ENCODE measurements at places on chromosomes 5 and 9.

DNA sequence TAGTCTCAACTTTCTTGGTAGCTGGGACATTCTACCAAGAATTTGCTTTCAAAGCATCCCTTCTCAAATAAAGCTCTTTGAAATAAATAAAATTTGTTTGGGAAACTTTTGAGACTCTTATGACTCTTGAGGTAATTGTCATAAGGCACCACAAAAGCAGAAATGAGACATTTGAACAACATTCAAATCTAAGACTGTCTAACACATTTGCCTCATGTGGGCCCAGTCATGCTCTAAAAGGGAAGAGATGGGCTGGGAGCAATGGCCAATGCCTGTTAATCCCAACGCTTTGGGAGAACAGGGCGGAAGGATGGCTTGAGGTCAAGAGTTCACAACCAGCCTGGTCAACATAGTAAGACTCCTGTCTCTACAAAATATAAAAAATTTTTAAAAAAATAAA is 26.4 kb downstream of the SLC31A2 start:
- DNase-seq = no peak

- DNase-seq = no peak
Measured at GRCh38 chr5:478369-478981, 35.5 kb downstream of the EXOC3 start.

GRCh38 chr9:135492886-135493669 is 7.4 kb upstream of the MRPS2 start:
- no peak for DNase-seq

- no peak for DNase-seq
Measured at GRCh38 chr5:95838556-95838955, 16.0 kb upstream of the GLRX start.

GRCh38 chr5:31182136-31182535 is 11.3 kb upstream of the CDH6 start:
- no peak for DNase-seq

- DNase-seq = no peak
Measured at GRCh38 chr5:103561685-103562452, 720 bp downstream of the NUDT12 start.

- DNase-seq = no peak
Measured at GRCh38 chr9:98886691-98887229, 56.9 kb upstream of the COL15A1 start.

GRCh38 chr9:136700959-136701667 is 11.3 kb upstream of the DIPK1B start:
- no peak for DNase-seq

- DNase-seq = no peak
Measured at GRCh38 chr5:169268019-169268418, 32.9 kb downstream of the SLIT3 start.

- DNase-seq = no peak
Measured at GRCh38 chr5:168059131-168059530, 232.3 kb upstream of the WWC1 start.

- no peak for DNase-seq
Measured at GRCh38 chr9:135561391-135562234, at the start of gene PAEP. Gene PAEP (plus strand): TSS chr9:135561756.

DNA sequence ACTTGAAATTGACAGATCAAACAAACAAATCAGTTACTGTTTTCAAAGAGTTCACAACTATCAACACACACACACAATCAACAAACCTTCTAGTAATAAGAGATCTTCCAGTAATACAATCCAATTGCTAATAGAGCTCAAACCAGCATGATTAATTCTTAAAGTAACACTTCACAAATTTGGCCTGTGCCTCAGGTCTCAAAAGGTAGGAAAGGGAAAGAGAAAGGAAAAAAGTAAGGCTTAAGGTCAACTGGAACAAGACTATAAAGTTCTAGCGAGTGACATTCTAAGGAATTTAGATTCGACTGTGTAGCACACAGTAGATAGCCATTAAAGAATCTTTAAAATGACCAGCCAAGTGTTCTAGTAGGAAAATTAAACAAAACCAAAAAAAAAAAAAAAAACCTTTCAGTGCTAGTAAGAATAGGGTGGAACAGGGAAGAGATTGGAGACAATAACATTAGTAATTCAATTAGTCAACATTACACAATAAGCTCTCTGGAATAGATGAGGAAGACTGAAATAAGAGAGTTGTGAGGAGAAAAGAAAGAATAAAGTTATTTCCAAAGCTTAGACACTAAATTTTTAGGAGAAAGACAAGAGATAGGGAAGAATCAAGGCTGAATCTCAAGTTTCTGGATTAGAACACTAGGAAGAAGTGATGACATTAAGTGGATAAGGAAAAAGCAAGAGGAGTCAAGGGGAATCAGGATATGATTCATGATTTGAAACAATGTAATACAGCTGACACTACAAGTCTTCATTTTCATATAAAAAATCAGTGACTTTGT is 86.1 kb downstream of the FBXL17 start:
- no peak for DNase-seq

DNA sequence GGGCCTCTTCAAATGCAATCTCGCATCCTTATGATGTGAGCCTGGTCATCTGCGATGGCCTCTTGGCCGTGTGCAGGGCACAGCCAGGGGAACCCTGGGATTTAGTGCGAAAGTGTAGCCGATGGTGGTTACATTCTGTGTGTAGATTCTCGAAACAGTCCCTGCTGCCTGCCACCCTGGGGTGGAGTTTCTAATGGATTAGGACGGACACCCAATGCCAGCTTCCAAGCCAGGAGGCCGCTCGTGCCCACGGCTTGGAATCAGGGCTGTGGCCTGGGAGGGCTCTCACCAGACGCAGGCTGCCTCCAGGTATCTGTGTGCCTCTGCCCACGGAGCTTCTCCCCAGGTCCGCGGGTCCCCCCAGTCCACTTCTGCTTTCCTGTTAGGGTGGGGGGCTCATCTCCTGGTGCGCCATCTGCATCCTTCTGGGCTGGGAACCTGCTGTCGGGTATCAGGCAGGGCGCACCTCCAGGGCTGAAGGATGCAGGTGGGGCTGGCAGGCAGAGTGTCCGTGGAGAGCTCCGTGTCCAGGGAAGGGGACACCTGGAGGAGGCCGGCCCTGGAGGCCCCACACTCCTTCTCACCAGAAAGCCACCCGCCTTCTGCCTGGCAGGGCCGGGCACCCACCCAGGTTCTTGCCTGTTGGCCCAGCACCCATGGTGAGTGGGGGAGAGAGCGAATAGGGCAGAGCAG is 3.4 kb upstream of the SLC12A7 start:
- no peak for DNase-seq

DNA sequence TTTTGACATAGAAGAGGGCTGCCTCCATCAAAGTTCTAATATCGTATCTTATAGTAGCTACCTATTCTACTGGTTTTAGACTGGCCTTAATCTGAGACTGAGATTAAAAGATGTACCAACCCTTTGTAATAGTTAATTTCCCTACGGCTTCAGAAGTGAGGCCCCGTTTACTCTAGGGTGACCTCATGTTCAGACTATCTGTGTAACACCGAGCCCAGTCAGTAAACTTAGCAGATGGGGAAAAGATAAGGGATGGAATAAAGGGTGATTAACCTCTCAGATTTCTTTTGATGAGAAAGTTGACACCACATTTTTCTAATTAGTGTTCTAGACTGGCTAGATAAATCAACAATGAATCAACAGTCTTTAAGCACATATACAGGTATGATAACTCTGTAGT is 283.1 kb downstream of the KCTD16 start:
- no peak for DNase-seq

GRCh38 chr5:112551419-112552032 is 132.4 kb upstream of the EPB41L4A start:
- DNase-seq = no peak

- DNase-seq = no peak
Measured at GRCh38 chr9:106025453-106025852, 331.1 kb downstream of the TMEM38B start.

- no peak for DNase-seq
Measured at GRCh38 chr5:162230348-162230747, 162.8 kb downstream of the GABRG2 start.

- no peak for DNase-seq
Measured at GRCh38 chr9:101427957-101428655, 7.5 kb downstream of the ALDOB start.

Data from stimulated activated CD8-positive, alpha-beta memory T cell treated with anti-CD3 and anti-CD28 coated beads, Interleukin-7, amount 100 ng/mL, for 1 hour (primary cell).